SIG-M5 (cell line): ENCODE measurements at places on chromosomes 2 and 18.

GRCh38 chr2:106970471-106971261, 84.7 kb upstream of the ST6GAL2 start:
- DNase-seq, result no peak

DNA sequence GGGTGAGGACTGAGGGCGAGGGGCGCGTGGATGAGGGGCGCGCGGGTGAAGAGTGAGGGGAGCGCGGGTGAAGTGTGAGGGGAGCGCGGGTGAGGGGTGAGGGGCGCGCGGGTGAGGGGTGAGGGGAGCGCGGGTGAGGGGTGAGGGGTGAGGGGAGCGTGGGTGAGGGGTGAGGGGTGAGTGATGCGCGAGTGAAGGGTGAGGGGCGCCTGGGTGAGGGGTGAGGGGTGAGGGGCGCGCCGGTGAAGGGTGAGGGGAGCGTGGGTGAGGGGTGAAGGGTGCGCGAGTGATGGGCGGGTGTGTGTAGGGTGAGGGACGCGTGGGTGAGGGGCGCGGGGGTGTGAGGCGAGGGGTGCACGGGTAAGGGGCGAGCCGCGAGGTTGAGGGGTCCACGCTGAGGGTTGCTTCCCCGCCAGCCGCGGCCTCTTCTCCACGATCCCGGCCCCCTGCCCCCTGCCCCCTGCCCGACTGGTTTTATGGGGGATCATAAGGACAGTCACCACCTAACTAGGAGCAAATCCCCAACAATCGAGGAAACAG, 1.1 kb upstream of the SLC66A2 start:
- DNase-seq, result no peak

DNA sequence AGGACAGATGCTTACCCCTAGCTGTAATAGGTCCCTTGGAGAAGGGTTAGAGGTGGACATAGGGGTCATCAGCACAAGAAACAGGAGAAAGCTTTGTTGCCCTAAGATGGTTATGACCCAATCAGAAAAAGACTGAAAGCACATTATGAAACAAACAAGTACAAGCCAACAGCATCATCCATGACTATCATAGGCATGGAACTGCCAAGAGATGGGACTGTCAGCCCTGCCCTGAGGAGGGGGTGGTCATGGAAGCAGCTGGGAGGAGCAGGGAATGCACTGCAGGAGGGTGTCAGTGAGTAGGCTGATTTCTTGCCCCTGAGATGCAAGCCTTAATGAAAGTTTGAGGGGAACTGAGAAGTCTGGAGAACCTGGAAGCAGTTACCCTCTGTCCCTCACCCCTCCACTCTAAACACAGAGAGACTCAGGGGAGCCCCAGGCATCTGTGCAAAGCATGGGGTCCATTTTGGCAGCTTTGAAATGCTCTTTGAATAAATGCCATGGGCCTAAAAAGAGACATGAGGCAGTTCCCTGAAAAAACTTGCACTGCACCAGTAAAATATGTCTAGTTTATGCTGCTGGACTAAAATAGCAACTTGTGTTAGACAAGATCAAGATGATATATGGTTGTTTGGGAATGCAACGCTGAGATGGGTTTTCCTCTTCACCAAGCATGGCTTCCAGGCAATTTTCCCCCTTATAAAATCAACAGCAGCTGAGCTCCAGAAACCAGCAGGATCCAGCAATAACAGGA, 122.7 kb upstream of the ZFP36L2 start:
- no peak for DNase-seq

DNA sequence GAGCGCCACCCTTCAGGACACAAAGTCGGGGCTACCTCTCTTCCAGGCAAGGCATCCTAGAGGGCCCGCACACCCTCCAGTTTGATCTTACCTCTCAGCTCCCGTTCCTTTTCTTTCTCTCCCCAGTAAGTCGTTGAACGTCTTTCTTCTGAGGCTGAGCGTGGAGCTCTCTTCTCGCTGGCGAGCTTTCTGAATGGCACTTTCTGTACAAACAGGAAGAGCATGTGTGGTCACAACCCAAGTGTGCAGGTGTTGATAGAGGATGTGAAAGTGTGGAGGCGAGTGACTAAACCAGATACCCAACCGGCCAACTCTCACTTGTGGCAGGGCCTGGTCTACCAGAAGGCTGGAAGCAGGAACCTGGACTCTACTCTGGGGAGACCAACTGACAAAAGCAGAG, at the start of gene AFF3:
AFF3 (minus strand) TSS at position 198 of the 400 bp plus-strand sequence. CDS start 38,136 bp downstream, outside the sequence.
- DNase-seq, result peak; percentile 88

DNA sequence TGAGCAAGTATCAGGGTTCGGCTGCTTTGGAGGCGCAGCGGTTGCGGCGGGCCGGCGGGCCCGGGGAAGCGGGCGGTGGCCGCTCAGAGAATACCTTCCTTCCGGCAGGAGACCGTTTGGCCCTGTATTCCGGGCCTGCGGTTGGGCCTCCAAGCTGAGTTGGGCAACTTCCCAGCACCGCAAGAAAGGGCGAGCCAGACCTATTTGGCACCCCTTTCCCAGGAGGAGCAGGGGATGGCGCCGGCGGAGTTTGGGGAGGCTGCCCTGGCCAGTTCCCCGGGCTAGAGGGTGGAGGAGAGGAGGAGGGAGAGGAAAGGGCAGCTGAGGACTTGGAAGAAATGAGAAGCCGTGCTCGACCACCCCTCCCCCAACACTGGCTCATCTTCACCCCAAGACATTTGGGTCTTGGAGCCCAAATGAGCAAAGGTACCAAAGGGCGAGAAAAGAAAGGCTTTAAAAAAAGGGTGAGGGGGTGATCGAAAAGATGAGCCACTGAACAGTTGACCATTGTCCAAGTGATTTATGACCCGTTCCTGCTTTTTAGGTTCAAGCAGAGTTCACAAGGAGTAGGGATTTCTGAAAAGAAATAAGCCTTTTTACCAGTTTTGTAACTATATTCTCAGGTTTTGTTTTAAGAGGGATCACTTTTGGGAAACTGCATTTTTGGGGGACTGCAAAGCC, 8.4 kb downstream of the HOXD3 start:
- DNase-seq, result no peak

DNA sequence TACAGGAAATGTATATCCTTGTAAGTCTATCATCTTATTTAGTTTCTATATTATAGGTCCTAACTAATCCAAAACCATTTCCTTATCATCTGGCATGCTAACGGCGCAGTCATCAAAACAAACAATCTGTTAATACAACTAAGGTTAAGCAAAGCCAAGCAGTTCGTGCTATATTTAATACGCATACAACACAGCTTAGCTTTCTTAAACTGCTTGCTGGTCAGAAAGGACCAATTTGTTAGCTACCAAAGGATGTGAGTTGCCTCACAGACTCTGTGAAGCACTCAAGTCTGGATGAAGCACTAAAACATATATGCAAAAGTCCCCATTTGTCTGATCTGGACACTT, 67.0 kb downstream of the ZEB2 start:
- DNase-seq, result no peak

DNA sequence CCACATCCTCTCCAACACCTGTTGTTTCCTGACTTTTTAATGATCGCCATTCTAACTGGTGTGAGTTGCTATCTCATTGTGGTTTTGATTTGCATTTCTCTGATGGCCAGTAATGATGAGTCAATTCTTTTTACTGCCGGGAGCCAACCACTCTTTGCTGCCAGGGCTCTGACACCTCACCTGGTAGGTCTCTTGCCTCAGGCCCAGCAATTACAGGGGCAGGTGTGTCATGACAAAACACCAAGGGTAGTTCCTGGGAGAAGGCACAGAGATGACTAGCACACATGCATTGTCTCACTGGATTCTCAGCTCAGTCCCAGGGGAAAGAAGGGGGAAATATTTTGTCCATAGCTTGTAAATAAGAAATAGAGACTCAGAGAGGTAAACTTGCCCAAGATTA, 122.3 kb downstream of the CHST9 start:
- DNase-seq, result no peak

GRCh38 chr2:97747716-97748115, 34.3 kb downstream of the ZAP70 start:
- DNase-seq, result no peak

DNA sequence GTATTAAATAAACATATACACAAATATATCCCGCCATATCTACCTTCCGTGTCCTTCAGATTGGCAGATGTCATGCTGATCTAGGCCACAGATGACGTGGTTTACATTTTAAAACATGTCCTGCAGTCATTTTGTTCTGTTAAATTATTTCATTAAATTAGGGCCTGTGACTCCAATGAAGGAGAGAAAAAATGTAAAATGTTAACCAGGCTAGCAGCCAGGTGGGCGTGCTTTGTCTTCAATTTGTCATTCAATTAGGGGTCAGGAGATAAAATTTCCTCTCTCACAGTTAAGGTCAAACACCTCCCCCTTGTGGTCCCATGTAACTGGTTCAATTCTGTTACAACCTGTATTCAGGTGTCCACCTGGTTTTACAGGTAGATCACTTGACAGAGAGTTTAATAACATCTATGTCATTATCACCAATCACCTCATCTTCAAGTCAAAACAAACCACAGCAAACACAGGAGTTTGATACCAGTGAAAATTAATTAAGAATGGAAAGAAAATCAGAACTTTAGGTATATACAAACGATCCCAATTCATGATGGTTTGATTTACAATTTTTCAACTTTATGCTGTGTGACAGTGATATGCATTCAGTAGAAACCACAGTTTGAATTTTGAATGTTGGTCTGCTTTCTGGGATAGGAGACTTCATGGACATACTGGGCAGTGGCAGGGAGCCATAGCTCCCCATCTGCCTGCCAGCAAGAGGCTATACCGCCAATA, 339.4 kb downstream of the CMPK2 start:
- DNase-seq, result no peak

DNA sequence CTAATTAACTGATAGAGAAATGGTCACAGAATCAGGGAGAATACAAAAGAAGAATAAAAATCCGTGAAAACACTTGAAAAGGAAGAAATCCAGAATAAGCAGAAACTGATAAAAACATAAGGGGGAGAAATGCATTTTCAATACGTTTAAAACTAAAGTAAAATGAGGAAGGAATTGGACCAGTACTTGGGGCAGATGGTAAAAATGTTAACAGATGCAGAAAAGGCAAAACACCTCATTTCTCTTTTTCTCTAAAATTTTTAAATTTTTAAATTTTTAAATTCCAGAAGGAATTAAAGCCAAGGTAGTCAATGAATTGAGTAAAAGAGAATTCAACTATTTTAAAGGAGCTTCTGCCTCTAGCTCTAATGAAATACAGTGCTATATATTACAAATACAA, 353.9 kb downstream of the METTL4 start:
- DNase-seq, result no peak

- DNase-seq, result peak; percentile 56
These were observed 17.7 kb downstream of the IWS1 start for GRCh38 chr2:127508631-127509034.

DNA sequence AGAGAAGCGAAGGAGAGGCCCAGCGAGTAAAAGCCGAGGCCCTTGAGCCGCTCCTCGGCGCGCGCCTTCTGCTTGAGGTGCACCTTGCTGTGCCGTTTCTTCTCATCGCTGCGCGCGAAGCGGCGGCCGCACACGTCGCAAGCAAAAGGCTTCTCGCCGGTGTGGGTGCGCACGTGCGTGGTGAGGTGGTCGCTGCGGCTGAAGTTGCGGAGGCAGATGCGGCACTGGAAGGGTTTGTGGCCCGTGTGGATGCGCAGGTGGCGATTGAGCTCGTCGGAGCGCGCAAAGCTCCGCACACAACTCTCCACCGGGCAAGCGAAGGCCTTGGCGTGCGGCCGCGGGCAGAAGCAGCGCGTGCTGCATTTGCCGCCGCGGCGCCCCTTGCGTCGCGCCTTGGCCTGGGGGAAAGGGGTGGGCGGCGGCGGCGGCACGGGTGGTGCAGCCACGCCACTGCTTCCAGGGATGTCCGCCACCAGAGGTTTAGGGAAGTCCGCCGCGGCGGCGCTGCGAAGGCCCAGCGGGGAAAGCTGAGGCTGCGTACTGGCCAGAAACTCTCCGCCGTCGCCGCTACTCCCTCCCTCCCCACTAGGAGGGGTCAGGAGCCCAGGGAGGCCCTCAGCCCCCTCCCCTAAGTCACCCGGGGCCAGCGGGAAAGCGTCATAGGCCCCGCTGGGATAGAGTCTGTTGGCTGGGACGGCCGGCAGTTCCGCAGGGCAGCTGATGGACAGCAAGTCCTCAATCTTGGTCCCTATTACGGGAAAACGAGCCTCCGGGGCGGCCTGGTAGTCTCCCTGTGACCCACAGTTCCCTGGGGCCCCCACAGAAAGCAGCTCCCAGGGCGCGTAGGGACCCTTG, 1.7 kb downstream of the EGR4 start:
- DNase-seq, result no peak

- no peak for DNase-seq
These were observed 530.0 kb downstream of the BCL11A start for GRCh38 chr2:60023256-60023985.

DNA sequence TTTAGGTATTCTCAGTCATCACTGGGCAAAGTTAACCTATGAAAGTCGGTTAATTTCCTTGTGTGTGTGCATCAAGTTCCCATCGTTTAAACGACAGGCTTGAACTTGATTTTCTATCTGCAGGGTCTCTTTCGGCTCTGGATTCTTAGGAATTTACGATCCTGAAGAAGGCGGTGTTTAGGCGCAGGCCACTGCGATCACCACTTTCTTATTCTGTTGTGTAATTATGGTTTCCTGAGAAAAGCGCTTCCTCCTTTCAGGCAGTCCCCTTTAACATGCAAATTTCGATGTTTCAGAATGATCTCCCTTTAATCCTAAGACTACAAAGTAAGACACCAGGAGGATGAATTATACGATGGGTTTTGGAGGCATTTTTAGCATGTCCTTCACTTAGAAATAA, 27.9 kb upstream of the MBP start:
- DNase-seq, result no peak

DNA sequence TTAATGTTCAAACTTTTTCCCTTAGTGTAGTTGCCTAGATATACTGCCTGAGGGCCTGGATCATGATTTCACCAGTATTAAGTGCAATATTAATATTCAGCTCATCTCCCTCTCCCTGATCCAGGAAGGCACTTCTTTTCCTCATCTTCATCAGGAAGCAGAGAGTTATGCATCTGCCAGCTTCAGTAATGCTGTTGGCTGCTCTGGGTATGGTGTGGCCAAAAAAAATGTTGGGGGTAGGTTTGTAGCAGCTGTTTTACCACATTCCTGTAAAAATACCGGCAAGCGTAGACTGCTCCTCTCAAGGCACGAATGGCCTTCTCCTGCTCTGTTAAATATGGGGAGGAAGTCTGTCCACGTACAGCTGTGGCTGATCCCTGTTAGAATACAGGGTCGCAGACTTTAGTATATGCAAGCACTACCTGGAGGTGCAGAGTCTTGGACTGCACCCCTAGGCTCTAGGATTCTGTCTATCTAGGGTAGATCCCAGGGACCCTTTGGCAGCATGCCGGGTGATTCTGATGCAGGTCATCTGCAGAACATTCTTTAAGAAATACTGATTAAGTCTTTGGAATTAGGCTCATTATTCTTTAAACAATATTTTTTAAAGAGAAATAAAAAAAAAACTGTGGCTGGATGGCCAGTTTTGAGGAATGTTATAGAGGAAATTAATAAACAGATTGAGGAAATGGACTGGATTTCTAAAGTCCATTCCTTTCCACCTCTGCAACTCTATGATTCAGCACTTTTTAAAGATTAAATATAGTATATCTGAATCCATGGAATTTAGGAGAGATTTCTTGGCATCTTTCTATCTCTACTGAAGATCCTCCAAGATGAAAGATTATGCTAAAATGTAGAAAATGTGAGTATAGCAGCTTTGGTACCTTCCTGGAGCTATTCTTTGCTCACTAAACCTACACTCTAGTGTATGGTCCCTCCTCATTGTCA, 21.0 kb upstream of the GLS start:
- no peak for DNase-seq
